ENCODE measurements at places on chromosomes 3 and 15. TPM values are rescaled to one million over a fixed set of nuclear protein-coding genes. Genes with fewer than 3 reads are reported as not detected.

DNA sequence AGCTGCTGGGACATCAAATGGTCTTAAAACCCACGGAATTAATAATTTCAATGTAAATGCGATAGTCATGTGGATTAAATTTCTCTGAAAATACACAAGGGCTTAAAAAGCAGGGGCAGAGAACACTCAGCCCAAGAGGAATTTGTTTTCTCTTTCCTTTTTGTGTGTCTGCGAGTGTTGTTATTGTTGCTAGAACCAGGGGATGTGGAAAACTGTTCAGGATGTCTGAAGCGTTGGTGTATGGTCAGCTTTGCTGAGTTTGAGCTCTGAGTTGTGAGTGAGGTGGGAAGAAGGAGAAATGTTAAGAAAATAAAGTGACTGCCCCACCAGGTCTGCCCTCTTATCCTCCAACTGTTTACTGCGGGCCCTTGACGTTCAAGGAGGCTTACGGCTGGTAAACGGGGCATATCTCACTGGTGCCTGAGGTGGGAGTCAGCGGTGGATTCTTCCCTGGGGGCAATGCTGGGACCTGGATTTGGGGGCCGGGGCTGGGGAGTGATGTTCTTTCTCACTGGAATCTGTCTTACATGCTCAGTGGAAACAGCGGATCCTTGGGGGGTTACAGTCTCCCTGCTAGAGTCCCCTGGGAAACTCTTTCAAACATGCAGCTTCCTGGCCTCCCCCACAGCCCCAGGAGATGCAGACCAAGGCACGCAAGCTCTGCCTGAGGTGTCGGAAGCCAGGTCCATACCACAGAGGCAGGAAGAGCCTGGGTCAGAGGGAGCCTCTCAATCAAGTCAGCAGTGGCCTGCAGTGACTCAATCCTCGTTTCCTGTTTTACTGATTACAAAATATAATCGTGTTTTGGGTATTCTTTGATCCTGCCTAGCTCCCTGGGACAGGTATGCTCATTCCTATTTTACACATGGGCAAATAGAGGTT is 41.8 kb downstream of the ITGA11 start:
- no peaks in the 10 kb centered on the region for H3K27me3 ChIP-seq
- no peaks in the 10 kb centered on the region for H3K36me3 ChIP-seq
- peak; percentile 11 for DNase-seq
- no peaks in the 10 kb centered on the region for H3K4me1 ChIP-seq
- peak overlapping the region; percentile 25 for H3K27ac ChIP-seq
- H3K4me3 ChIP-seq = no peak overlapping the region

- H3K36me3 ChIP-seq = no peaks in the 10 kb centered on the region
- peak overlapping the region; percentile 51 for H3K27ac ChIP-seq
- DNase-seq = no peak
Observed at GRCh38 chr15:61158504-61159407, 70.3 kb downstream of the RORA start.

DNA sequence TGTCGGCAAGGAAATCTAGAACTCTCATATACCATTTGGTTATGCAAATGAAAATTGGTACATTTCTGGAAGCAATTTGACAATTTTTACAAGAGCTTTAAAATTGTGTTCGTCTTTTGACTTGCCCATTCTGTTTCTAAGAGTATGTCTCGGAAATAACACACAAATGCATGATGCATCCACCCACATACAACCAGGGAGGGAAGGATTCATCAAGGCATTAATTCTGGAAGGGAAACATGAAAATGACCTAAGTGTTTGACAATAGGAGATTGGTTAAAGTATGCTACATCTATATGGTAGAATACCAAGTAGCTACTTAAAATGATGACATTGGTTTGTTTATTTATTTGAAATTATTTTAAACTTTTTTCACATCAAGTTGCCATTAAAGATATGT is 58.6 kb downstream of the PIAS1 start:
- H3K36me3 ChIP-seq = no peaks in the 10 kb centered on the region
- H3K4me1 ChIP-seq = no peaks in the 10 kb centered on the region
- no peak for DNase-seq

DNA sequence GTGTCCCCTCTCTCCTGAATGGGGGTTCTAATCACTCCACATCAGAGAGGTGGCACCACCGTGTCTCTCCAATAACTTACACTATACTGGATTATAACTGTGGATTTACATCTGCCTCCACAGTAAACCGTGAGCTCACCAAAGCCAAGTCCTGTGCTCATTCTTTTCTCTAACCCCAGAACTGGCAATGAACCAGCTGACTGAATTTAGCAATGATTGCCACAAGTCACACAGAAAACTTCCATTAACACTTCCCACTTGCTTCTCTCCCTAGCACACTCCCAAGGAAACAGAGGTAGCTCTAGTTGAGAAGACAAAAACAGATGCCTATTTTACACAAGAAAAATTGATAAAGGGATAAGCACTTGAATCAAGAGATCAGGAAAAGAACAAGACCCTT is 361.3 kb downstream of the ULK4 start:
- H3K27me3 ChIP-seq = no peaks in the 10 kb centered on the region
- no peak for DNase-seq
- H3K4me1 ChIP-seq = no peaks in the 10 kb centered on the region
- H3K36me3 ChIP-seq = no peaks in the 10 kb centered on the region

DNA sequence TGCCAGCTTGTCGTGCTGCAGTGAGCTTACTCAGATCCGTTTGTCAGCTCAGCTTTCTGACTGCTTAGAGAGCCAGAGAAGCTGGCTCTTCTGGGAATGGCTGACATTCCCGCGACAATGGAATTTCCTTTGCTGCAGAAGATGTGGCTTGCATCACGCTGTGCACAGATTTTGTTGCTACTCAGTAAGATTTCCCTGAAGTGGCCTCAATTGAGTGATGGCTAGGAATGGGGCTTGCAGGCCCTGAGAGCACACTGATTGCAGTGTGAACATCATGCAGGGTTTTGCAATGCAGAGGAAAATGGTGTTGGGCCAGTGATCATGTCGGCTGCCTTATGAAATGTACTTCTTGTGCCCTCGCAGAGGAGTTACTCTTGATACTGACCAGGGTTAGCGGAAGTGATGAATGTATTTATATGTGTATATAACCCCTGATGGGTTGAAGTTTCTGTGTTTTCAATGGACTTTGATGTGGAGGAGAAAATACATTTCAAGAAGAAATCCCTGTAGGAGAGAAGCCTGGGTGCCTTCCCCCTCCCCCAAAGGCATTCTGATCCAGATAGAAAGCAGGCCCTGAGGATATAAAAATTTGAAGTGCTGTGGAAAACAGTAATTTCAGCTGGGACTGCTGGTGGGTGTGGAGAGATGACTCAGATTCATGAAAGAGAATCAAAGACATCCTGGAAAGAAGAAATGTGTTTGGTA is 102.5 kb upstream of the PDZRN3 start:
- no peaks in the 10 kb centered on the region for H3K36me3 ChIP-seq
- H3K27me3 ChIP-seq = no peaks in the 10 kb centered on the region
- no peak overlapping the region for H3K4me3 ChIP-seq
- no peaks in the 10 kb centered on the region for H3K4me1 ChIP-seq
- no peak for DNase-seq

DNA sequence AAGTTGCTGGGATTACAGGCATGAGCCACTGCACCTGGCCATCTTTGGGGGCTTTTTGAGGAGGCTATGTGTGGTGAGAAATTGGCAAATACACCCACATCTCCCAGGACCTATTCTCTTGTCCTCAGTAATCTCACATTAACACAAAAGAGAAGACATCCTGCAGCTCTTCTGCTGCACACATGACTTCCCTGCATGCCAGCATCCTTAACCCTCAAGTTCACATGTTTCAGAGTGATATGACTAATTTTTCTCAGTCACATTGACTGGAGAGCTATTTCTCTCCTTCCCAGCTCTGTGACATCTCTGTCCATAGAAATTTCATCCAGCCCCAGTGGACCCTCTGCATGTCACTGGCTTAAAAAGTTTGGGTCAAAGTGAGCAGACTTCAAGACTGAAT is 1.9 kb upstream of the SKIC8 start:
- H3K4me1 ChIP-seq = no peaks in the 10 kb centered on the region
- no peak overlapping the region for H3K4me3 ChIP-seq
- peaks cover 4% of the 10 kb centered on the region for H3K27me3 ChIP-seq
- DNase-seq = no peak

GRCh38 chr15:74122403-74123130 is 7.8 kb upstream of the ISLR2 start:
- no peak for DNase-seq
- peaks cover 2% of the 10 kb centered on the region for H3K4me1 ChIP-seq
- H3K27me3 ChIP-seq = no peaks in the 10 kb centered on the region

MRPS11 gene
- total RNA-seq = 25.6 TPM

DNA sequence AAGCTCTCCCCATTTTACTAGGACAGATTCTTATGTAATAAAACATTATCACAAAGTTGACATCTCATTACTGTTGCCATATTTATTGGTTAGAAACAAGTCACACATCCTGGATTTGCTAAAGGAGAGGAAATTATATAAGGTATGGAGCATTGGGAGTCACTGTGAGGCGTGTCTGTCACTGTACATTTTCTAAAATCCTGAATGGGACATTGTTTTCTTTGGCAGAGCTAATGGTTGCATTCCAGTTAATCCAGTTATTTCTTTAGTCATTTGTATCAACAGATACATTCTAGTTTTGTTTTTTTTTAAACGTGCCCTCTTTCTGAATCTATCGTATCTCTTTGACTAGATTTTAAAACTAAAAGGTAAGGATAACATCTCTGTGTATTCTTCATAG is 70.2 kb upstream of the MITF start:
- no peaks in the 10 kb centered on the region for H3K27me3 ChIP-seq
- no peak for DNase-seq
- no peak overlapping the region for H3K4me3 ChIP-seq

- DNase-seq = no peak
- H3K4me3 ChIP-seq = no peak overlapping the region
- H3K27ac ChIP-seq = no peak overlapping the region
- no peaks in the 10 kb centered on the region for H3K36me3 ChIP-seq
- H3K4me1 ChIP-seq = no peaks in the 10 kb centered on the region
Observed at GRCh38 chr3:138686771-138687221, 78.2 kb downstream of the FAIM start.

ISG20 gene
- total RNA-seq = 18.6 TPM

ARPP21 gene
- total RNA-seq = 0.16 TPM

PLA1A gene
- total RNA-seq = 2.1 TPM

DNA sequence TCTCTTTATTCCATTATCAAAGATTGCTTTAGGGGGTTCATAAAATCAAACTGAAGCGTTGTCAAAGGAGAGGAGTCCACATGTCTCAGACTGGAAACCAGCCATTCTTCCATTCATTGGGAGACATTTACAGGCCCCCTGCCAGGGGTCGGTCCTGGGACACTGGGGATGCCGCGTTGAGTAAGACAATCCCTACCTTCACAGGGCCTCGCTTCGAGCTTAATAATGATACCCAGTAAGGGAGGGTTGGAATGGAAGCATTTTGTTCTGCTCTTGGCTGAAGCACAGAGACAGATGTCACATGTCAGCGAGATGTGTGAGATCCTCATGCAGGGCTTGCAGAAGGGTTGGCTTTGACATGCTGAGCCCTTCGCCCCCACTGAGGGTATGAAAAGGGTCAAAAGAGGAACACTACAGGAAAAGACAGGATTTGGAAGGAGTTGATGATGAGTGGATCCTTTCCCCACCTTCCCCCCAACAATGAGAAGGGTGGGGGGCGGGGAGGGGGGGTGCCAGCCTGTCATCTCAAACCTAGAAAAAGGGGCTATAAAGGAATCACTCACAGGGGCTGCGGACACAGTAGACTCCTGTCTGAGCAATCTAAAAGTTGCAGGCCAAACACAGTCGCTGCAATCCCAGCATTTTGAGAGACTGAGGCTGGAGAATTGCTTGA is 25.6 kb upstream of the ARL8B start:
- peaks cover 5% of the 10 kb centered on the region for H3K27me3 ChIP-seq
- no peaks in the 10 kb centered on the region for H3K4me1 ChIP-seq
- no peaks in the 10 kb centered on the region for H3K36me3 ChIP-seq
- peak overlapping the region; percentile 64 for H3K4me3 ChIP-seq
- no peak for DNase-seq
- H3K27ac ChIP-seq = no peak overlapping the region
